ENCODE measurements at places on chromosomes 13 and 19. TPM values are rescaled to one million over a fixed set of nuclear protein-coding genes. Genes with fewer than 3 reads are reported as not detected.

- DNase-seq: no peak
These were observed 166.0 kb downstream of the DNAJC3 start for GRCh38 chr13:95842898-95843297.

- DNase-seq: peak; percentile 53
These were observed 450 bp downstream of the SELENOW start for GRCh38 chr19:47778954-47779351.

- no peak for DNase-seq
These were observed at the start of gene SULT2A1 for GRCh38 chr19:47886010-47886559. TSS of gene SULT2A1 (minus strand) at chr19:47886315. CDS start at chr19:47886257, 58 bp downstream.

DNA sequence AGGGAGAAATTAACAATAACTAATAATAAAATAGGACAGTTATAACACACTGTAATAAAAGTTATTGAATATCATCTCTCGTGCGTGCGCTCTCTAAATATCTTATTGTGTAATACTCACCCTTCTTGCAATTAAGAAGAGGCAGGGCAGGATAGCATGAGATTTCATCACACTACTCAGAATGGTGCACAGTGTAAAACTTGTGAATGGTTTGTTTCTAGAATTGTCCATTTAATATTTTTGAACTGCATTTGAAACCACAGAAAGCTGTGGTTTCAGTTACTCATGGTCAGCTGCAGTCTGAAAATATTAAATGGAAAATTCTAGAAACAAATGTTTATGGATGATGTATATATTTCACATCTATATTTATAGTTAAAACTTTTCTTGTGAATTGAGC is 161.1 kb downstream of the DCT start:
- no peak for DNase-seq

DNA sequence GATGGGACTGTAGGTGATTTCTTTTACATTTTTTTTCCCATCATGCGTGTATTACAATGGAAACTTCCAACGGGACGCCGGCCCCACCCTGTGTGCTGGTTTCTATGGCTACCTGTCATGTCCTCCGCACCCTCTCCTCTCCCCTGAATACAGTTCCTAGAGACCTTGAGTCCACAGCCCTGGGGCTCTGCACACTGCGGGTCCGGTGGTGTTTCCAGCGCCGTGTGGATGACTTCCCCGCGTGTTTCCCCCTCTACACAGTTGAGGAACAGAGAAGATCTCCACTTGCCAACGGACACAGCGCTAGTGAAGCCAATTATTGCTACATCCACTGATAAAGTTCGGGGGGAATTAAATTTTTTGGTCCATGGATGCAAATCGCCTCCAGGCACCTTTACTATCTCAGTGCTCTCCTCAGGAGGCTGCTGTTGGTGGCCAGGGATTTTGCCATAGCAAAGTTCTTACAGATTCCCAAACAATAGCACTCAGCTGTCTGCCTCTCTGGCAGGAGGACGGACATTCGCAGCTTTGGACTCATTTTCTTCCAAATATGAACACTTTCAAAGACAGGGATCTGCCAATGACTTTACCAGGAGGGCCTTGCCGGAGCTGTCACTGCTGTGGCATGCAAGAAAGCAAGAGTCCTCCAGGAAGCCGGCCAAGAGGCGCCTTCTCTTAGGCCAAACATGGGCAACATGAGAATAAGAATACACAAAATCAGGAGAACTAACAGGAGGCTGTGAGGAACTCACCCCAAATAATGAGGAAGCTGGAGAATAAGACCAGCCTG is 39.3 kb upstream of the GAS6 start:
- DNase-seq: no peak

DNA sequence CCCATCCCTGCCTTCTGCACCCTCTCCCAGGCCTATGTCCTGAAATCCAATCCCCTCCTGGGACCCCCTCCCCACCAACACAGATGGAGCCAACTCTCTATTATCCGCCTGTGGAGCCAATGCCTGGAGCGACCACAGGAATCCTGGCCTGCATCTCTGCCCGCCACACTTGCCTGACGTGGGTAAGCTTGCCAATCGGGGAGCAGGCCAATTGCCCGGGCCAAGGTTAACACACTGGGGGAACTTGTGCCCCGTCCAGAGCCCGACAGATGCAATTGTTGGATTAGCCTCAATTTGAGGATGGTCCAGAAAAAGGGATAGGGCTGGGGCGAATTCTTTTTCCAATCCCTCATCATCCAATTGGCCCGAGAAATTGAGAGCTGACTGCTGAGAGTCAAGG is 5.9 kb downstream of the WIZ start:
- no peak for DNase-seq

Gene ADPRHL1
- polyA plus RNA-seq: 133 TPM

Gene SBSN
- polyA plus RNA-seq: not detected

Gene ANGPTL8
- 1.1 TPM for polyA plus RNA-seq

Gene IGFL3
- polyA plus RNA-seq: not detected

Measured in brain (organoid and tissue), 16 donors.